ENCODE measurements at places on chromosomes 13 and 19. TPM values are rescaled to one million over a fixed set of nuclear protein-coding genes. Genes with fewer than 3 reads are reported as not detected.

GJB2 gene
- total RNA-seq, result 0.14 TPM

SIGLEC8 gene
- total RNA-seq, result not detected

SIGLEC9 gene
- total RNA-seq, result 0.09 TPM

MEF2B gene
- total RNA-seq, result 0.14 TPM

DKKL1 gene
- total RNA-seq, result 0.14 TPM

PDX1 gene
- total RNA-seq, result not detected

KLC3 gene
- total RNA-seq, result under 0.01 TPM

BRD4 gene
- total RNA-seq, result 9.1 TPM

ZNF132 gene
- 9.7 TPM for total RNA-seq

ZNF625 gene
- 12.5 TPM for total RNA-seq

ICAM5 gene
- 1.3 TPM for total RNA-seq

RDH8 gene
- total RNA-seq, result not detected

CYP4F2 gene
- total RNA-seq, result not detected

TNNT1 gene
- total RNA-seq, result 1.6 TPM

PEX11G gene
- 3.8 TPM for total RNA-seq

EPSTI1 gene
- total RNA-seq, result 3.1 TPM

IFNL1 gene
- total RNA-seq, result not detected

PLK5 gene
- total RNA-seq, result not detected

PLVAP gene
- not detected for total RNA-seq

CLASRP gene
- 12.6 TPM for total RNA-seq

CAB39L gene
- total RNA-seq, result 9.7 TPM

KIR2DL1 gene
- total RNA-seq, result not detected

CEACAM3 gene
- total RNA-seq, result not detected

OR4F17 gene
- total RNA-seq, result under 0.01 TPM

SIGLEC12 gene
- not detected for total RNA-seq

CALR3 gene
- total RNA-seq, result not detected

MTUS2 gene
- total RNA-seq, result not detected

SPRED3 gene
- total RNA-seq, result 0.71 TPM

PRKCG gene
- total RNA-seq, result not detected

TMEM38A gene
- total RNA-seq, result 1.9 TPM

SLC10A2 gene
- total RNA-seq, result not detected

SIAH3 gene
- total RNA-seq, result not detected

BICRA gene
- total RNA-seq, result 3.8 TPM

ZNF846 gene
- 15.2 TPM for total RNA-seq

SLC25A41 gene
- not detected for total RNA-seq

TFDP1 gene
- 25.0 TPM for total RNA-seq

NCCRP1 gene
- total RNA-seq, result not detected

ZNF524 gene
- total RNA-seq, result 9.1 TPM

CASP14 gene
- total RNA-seq, result not detected

LHFPL6 gene
- 111 TPM for total RNA-seq

ZNF552 gene
- total RNA-seq, result 6.0 TPM

LILRB5 gene
- total RNA-seq, result not detected
